Hypothalamus (tissue), 51 donors: ENCODE measurements at places on chromosomes 7 and 10.

DNA sequence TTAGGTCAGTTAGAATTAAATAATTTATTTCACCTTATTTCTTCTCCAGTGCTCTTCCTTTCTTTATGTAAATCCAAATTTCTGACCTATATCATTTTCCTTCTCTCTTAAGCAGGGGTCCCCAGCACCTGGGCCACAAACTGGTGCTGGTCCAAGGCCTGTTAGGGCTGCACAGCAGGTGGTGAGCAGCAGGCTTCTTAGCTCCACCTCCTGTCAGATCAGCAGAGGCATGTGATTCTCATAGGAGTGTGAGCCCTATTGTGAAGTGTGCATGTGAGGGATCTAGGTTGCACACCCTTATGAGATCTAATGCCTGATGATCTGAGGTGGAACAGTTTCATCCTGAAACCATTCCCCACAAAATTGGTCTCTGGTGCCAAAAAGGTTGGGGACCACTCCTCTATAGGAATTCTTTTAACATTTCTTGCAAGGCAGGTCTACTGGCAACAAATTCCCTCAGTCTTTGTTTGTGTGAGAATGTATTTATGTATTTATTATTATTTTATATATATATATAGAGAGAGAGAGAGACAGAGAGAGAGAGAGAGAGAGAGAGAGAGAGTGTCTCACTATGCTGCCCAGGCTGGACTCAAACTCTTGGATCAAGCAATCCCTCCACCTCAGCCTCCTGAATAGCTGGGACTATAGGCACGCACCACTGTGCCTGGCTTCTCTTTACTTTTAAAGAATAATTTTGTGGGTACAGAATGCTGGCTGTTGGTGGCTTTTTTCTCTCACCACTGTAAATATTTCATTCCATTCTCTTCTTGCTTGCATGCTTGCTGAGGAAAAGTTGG lies 4.3 kb upstream of the ABCC2 start:
- DNase-seq = no peak

DNA sequence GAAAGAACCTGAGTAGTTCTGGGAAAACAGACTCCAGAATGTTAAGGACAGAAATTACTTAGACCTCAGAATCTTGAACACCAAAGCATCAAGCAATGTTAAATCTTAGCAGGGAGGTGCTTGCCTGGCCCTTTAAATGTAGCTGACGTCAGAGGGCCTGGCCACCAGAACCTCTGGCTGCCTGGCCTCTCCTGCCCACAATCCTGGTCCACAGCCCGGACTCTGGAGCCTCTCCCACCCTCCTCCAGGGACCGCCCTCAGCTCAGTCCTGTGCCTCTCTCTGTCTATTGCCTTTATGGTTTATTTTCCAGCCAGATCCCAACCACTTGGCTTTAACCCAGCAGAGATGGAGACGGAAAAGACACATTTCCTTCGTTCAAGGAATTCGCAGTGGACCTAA lies 42.2 kb upstream of the EGR2 start:
- no peak for DNase-seq

DNA sequence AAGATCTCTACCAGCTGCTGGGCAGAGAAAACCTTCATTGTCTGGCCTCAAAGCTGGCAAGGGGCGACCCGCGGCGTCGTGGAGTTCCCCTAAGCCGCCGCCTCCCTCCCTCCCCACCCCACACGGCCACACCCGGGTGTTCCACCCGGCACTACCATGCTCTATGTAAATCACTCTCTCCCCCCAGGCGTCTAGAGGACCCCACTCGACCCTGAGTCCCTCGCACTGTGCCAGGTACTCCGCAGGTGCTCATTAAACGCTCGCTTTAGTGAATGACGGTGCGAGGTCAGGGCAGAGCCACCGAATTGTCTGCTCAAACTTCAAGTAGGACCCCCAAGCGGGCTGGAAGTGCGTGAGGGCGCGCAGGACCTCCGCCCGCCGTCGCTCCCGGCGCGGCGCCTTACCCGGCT lies 628 bp downstream of the PARP12 start:
- DNase-seq = no peak

- no peak for DNase-seq
Measured at GRCh38 chr10:124589491-124590041, 127.9 kb downstream of the LHPP start.

DNA sequence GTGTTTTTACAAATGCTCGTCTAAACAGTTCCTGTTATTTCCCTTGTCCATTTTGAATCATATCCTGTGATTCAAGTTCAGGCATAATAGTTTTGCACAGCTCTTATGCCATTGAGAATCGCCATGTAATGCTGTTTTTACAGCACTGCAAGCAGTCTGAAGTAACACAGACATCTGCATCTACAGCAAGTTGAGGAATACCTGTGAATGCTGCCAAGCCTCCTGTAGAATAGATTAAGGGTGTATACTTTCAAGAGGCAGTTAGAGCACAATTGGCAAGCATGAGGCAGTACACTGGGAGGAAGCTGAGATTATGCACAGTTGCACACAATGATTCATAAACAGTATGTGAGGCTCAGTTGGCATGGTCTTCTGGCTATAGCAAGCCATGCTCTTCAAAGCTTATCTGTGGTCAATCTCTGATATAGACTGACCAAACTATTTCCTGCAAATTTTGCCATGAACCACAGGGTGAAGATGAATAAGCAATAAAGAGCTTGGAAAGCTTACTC lies 121.9 kb upstream of the AKR1E2 start:
- DNase-seq = no peak

GRCh38 chr10:75935650-75936400 lies 504.4 kb downstream of the LRMDA start:
- no peak for DNase-seq

GRCh38 chr7:74726309-74727101 lies 47.3 kb upstream of the NCF1 start:
- no peak for DNase-seq
